T-helper 22 cell (primary cell): ENCODE measurements at places on chromosomes 6 and 20.

GRCh38 chr6:6686748-6687601 is 98.5 kb downstream of the LY86 start:
- DNase-seq: no peak

DNA sequence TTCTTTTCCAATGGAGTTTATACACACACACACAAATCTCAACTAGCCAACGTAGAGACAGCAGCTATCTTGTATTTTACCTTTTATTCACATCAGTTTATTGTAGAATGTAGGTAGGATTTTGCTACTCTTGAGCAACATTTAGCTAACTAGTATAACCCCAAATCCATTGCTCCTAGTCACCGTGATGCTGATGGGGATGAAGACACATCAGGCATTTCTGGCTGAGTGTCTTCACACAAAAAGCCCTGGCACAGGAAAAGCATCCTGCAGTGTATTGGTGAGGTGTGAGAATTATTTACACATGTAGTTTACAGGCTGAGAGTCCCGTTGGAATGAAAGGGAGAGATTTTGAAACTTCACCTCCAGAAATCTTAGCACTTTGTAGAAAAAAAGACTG is 65.9 kb upstream of the FBXL4 start:
- DNase-seq: no peak

- no peak for DNase-seq
These were observed 45.1 kb downstream of the RNASET2 start for GRCh38 chr6:166911248-166911677.

GRCh38 chr6:45424451-45424861 is 46.7 kb upstream of the SUPT3H start:
- no peak for DNase-seq

- DNase-seq: no peak
These were observed 15.2 kb downstream of the TAF4 start for GRCh38 chr20:62050166-62051120.

DNA sequence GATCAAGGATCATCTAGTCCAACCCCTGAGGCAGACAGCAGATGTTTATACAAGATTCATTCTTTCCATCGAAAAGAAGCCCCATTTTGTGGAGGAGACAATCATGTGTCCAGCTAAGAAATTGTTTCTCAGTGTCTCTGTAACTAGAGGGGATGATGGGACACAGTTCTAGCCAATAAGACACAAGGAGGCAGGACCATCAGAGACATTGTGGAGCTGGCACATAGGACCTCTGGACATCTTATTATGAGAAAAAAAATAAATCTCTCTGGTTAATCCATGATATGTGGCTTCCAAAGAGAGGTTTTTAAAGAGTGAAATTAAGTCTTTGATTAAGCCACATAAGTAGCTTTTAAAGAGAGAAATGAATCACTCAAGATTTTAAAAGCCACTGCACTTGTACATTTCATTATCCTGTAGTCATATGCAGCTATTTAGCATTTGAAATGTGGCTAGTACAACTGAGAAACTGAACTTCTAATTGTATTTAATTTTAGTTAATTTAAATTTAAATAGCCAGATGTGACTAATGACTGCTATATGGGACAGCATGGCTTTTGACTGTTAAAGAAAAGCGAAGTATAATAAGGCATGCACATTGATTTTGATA is 176.8 kb downstream of the TASP1 start:
- DNase-seq: no peak

- DNase-seq: no peak
These were observed 26.1 kb upstream of the IPCEF1 start for GRCh38 chr6:154382740-154383139.
